ENCODE measurements at places on chromosomes 12 and 14. TPM values are rescaled to one million over a fixed set of nuclear protein-coding genes. Genes with fewer than 3 reads are reported as not detected.

The FAIM2 gene
- 0.37 TPM for total RNA-seq

The SRGAP1 gene
- total RNA-seq = 45.5 TPM

The SLC25A47 gene
- not detected for total RNA-seq

The GZMB gene
- not detected for total RNA-seq

The CLEC4D gene
- total RNA-seq = not detected

The CPNE8 gene
- total RNA-seq = 18.7 TPM

The SDR9C7 gene
- not detected for total RNA-seq

The STAT6 gene
- total RNA-seq = 172 TPM

The PRH1 gene
- 19.5 TPM for total RNA-seq

The TSPAN19 gene
- total RNA-seq = under 0.01 TPM

The SYT1 gene
- total RNA-seq = 1.4 TPM

The SALL2 gene
- 0.78 TPM for total RNA-seq

The TAS2R19 gene
- 5.5 TPM for total RNA-seq

The JPH4 gene
- not detected for total RNA-seq

The HOXC9 gene
- total RNA-seq = 2.9 TPM

The DNAJC22 gene
- 0.20 TPM for total RNA-seq

The TEX52 gene
- total RNA-seq = not detected

Measured in subcutaneous preadipocyte (primary cell).